Stimulated activated CD8-positive, alpha-beta memory T cell treated with anti-CD3 and anti-CD28 coated beads, Interleukin-4, amount 100 ng/mL, for 1 hour (primary cell): ENCODE measurements at places on chromosomes 11 and 22.

GRCh38 chr11:102544594-102544993, 14.0 kb upstream of the MMP7 start:
- DNase-seq, result no peak

DNA sequence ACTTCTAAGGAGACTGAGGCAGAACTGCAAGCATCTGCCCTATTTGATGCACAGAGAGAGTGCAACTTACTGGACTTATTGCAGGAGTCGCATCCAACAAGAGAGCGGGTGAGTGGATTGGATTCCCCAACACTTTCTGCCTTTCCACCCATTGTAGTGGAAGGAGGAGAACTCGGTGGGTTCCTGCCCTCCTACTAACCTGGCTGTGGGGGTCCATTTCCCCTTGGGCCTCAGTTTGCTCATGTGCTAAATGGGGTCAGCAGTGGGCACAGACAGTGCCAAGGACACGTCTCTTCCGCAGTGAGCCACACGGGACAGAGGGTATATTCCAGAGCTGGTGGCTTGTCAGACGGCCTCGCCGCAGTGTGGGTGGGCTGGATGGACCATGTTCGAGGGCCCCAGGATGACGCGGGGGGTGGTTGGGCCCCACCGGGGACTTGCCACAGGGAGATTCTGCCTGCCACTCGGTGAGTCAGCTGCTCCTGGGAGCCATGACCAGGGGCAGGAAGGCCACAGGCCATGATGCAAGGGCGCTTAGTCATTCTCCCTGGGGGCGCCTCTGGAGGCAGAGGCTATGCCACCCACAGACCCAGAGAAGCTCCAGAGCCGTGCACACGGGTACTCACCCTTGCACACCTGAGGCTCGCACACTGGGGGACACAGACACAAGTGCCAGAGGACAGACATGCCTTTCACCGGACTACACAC, 8.2 kb downstream of the ALX4 start:
- no peak for DNase-seq

DNA sequence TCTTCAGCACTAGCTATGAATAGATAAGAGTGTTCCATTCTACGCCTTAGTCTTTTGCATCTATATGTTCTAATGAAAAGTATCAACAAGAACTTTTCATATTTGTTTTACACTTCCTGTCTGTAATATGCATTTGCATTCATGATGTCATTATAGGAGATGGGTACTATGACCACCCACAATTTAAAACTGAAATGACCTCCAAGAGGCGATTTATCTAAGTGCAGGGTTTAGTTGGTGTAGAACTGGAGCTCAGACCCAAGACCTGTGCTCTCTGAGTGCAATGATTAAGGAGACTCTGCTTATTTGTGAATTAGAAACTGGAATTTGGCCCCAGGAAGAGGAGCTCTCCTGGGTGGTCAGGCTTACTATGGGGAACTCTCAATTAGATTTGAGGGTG, 289.1 kb downstream of the ETS1 start:
- DNase-seq, result no peak

DNA sequence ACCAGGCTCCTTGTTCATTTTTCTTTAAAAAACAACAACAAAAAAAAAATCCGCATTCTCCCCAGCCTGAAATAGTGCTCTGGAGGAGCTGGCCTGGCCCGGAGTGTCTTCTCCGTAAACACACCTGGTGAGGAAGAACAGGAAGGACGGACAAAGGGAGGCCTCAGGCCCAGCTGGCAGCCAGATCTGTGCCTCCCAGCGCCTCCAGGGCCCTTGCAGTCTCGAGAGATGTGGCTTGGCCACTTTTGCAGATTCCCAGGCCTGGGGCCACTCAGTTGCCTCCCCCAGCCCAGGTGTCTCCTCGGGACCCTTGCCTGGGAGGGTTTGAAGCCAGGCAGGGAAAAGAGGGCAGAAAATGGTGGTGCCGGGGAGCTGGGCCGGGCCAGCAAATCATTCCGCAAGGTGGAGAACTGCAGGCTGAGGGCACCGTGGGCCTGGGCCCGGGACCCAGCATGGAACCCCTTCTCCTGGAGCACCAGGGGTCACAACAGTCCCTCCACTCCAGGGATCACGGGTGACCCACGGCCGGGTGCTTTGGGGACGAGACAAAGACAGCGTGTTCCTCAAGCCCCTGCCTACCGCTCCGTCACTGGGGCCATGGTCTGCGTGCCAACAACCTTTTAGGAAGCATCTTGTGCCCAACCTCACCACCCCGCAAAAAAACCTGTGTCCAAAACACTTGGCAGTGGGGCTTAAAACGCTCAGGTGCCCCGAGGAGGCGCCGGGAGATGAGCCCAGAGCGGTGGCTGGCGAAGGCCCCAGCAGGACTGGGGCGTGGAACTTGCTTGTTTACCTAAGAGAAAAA, 67.1 kb upstream of the WNT7B start:
- DNase-seq, result no peak

DNA sequence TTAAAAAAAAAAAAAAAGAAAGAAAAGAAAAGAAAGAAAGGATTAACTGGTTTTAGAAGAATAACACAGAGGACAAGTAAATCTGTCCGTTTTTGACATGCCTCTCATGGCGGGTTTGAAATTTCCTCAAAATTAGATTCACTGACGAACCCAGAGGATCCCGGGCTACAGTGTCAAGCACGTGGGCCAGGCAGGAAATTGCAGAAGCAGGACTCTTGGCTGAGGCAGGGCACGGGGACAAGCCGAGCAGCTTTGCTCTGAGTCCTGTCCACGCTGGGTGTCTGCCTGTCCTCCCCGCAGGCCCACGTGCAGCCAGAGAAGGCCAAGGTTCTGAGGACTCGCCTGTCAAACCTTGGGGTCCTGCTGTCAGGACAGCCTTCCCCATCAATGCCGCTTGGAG, 24.7 kb downstream of the GAL start:
- no peak for DNase-seq

GRCh38 chr11:32433101-32433913, 2.0 kb downstream of the WT1 start:
- no peak for DNase-seq

DNA sequence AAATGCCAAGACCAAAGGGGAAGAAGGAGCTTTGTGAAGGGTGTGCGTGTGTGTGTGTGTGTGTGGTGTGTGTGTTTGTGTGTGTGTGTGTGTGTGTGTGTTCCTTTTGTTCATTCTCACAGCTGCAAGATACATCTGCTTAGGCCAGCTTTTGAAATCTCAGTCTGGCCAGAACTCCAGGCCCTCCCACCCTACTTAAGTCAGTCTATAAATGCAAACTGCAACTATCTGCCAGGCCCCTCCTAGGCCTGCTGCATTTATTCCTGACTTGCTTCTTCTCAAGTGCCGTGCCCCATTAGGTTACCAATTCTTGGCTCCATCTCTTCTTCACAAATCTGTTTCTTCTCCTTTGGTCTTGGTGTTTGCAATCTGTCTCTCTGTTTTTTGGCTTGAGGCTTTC, 21.6 kb upstream of the RIC3 start:
- no peak for DNase-seq

- DNase-seq, result no peak
These were observed 850 bp upstream of the MIF start for GRCh38 chr22:23893121-23893944.

- DNase-seq, result no peak
These were observed 9.5 kb upstream of the DENND5A start for GRCh38 chr11:9274499-9275258.

DNA sequence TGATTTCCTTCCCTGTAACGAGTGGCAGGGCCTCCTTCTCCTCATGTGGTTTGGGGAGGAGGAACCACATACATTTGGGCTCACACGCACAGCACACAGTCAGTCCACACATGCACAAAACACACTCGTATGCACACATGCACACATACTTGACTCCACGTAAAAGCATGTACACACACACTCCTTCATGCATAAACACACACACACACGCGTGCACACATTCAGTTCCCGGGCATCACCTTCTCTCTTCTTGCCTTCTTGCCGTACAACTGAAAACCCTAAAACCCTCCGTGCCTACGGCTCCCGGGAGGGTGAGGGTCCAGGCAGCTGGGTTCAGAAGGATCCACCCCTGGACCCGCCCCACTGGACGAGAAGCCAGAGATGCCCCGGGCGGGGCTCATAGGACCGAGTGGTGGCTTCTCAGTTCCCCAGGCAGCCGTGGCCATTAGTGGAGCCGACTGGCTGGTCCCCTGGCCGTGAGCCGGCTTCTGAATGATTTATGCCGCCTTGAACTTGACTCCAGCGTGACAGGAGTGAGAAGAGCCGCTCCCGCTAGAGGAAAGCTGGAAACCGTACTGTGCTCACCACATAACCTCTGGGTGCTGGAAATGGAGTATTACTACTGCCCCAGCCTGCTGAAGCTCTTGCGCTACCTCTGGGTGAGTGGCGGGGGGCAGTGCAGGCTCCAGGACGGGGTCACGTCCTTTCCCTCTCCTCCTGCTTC, 117.4 kb downstream of the KIAA1671 start:
- no peak for DNase-seq

GRCh38 chr22:22164541-22165272, 79.9 kb upstream of the VPREB1 start:
- no peak for DNase-seq

DNA sequence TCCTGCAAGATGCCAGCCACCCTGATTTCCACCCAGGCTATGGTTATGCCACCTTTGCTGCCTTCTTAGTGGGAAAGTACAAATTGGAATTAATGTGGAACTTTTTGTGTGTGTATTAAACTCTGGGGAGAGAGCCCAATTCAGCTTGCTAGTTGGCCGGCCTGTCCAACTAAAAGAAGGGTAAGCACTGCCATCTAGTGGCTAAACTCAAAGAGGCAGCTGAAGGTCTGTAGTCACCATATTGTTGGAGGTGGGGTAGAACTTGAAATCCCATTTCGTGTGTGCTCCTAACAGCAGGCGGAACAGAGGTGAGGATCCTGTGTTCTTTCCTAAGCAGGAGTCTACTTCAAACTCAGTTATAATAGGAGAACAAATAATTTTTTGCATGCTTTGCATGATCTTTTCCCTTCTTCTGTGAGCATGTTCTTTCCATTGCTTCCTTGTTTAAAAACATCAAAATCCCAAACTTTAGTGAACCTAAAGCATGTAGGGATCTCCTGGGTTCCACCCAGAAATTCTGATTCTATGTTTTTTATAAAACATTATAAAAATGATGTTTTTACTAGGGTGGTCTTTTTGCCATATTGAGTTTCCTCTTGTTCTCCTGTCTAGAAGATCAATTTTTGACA, 138.8 kb upstream of the SORL1-AS1 start:
- DNase-seq, result peak; percentile 34

- no peak for DNase-seq
These were observed 12.6 kb upstream of the COX8A start for GRCh38 chr11:63961608-63962412.

GRCh38 chr11:69508974-69509373, 27.5 kb downstream of the LINC01488 start:
- no peak for DNase-seq

DNA sequence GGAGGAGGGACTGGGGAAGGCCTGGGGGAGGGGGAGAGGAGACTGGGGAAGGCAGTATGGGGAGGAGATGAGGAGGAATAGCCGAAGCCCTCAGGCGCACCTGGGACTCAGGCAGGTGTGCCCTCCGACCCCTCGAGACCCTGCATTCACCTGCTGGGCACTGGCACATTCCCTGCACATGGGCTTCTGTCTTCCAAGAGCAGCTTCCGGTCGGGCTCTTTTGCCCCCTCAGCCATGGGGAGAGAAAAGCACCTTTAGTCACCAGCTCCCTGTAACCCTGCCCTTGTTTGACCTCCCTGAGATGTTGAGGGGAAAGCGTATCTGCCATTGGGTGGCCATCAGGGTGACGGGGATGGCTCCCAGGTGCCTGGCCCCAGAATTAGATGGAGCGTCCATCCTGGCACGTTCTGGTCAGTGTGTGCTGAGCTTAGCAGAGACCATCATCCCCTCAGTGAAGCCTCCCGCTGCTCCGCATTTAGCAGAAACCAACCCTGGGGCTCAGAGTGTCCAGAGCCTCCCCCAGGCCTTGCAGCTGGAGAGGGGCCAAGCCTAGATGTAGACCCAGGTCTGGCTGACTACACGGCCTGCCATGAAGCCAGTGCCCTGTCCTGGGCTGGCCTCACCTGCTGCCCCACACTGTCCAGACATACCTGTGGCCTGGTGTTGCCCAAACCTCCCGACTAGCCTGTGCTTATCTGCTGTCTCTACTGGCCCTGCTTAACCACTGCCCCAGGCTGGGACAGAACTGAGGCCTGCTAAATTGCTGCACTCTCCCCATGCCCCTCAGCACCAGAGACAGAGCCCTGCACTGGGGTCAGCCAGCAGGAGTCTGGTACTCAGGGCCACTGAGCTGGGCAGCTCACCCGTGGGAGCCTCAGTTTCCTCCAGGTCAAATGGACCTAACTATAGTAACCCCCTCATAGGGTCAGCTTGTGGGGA, 6.2 kb downstream of the ANO1 start:
- DNase-seq, result no peak
